ENCODE measurements at places on chromosomes 1 and 21.

DNA sequence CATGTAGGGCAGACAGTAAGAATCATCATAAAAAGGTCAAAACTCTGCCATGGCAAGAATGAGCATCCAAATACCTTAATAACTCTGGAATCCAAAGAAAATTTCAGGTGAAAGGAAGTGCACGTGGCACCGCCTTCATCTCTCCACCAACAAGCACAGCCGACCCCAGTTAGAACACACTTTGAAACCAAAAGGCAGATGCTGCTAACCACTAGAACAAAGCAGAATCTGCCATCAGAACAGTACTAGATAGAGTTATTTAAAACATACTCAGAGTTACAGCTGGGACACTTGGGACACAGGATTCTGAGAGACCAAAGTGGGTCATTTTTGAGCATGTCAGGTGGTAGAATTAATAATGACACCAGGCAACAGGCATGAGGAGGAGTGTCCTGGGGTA lies 106.7 kb upstream of the SOD1 start:
- H3K27ac ChIP-seq, result no peak overlapping the region
- DNase-seq, result no peak
- H3K4me1 ChIP-seq, result peaks cover 32% of the 10 kb centered on the region
- H3K36me3 ChIP-seq, result no peaks in the 10 kb centered on the region
- no peak overlapping the region for H3K4me3 ChIP-seq

DNA sequence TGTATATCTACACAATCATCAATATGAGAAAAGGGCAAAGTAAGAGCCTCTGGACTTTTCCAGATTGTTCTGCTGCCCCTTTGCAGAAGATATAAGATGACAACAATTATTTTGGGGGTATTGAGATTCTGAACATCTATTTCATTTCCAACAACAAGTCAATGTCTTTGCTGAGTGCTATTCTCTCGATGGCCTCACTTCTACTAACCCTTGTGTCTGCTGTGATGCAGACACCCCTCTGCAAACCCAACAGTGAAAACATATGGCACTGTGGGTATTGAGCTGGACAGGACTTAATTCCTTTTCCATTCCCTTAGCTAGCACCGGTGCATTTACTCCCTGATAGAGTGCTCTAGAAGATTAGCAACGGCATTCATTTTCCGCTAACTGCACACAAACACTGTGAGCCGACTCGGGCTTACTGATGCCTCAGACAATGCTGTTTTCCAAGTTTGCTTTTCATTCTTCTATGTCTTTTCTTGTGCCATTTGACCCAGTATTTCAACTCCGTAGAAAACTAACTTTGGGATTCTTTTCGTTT lies 33.4 kb upstream of the SMYD2 start:
- DNase-seq, result no peak
- H3K27ac ChIP-seq, result no peak overlapping the region
- H3K27me3 ChIP-seq, result peaks cover 20% of the 10 kb centered on the region
- H3K36me3 ChIP-seq, result no peaks in the 10 kb centered on the region

DNA sequence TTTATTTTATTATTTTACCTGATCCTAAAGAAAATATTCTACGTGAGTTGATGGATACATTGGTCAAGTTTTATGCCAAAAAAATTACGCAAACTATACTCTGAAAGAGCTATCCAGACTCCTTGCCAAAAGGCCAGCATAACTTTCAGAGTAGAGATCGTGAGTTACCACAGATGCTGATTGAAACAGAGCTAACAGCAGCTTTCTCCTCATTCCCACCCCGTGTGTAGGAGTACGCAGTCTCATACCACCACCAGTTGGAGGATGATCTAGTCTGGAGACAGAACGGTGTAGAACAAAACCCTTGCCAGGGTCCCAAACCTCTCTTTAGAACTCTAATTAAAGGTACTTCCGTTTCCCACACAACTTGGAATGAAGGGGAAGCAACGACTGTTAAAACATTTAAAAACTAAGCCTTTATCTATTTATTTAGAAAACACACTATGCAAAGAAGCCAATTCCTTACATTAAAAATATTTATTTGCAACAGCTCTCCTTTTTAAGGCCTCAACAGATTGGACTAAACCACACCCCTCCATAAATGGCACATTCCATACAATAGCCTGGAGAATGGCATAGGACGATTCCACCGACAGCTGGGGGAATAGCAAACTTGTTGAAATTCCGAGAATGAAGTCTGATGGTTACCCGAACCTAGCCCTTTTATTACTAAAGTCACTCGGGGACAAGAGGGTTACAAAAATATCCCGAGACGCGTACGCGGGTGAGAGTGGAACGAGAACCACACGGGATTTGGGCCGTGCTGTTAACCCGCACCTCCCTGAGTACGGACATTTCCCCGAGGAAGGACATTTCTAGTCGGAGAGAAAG lies 1.4 kb downstream of the NUCKS1 start:
- peak overlapping the region; percentile 92 for H3K27ac ChIP-seq
- DNase-seq, result peak; percentile 74
- peaks cover 1% of the 10 kb centered on the region for H3K27me3 ChIP-seq
- peak overlapping the region; percentile 93 for H3K4me3 ChIP-seq

DNA sequence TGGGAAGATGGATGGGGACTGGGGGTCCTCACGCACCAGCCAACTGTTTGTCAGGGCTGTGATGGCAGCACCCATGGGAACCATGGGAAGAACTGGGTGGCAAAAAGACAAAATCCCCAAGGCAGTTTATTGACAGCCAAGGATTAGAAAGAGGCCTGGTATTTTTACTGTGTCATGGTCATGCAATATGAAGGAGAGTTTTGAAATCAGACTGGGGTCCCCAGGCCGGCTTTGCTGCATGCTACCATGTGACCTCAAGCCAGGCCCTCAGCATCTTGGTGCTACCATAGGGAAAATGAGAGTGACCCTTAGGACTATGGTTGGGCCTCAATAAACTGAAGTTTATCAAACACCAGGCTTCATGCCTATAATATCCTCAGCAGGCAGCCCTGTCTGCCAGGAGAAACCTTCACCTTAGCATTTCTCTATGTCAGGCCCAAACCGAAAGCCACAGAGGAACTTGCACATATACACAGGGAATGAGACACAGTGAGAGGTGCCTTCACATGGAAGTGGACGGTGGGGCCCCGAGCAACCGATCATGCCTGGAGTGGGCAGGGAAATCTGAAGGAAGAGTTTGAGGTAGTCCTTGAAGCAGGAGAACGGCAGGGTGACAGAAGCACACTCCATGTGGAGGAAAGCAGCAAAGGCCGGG lies 203.2 kb downstream of the HIVEP3 start:
- H3K27ac ChIP-seq, result no peak overlapping the region
- no peaks in the 10 kb centered on the region for H3K27me3 ChIP-seq
- H3K36me3 ChIP-seq, result no peaks in the 10 kb centered on the region
- DNase-seq, result no peak

DNA sequence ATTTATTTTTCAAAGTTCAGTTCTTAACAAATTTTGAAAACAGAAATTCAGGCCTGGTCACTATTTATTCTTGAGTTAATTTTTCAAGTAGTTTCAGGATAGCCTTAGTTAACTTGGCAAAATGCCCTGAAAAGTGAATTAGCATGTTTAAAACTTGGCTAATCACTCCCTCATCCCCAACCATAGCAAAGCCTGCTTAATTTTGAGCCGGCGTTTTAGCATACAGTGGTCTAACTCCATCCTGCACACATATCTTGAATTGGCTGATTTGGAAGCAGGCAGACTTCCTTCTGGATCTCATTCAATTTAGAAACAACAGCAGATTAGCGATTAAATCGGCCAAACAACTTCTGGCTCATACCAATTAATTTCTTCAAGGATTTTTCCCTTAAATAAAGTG lies 439.2 kb downstream of the PTBP2 start:
- no peak for DNase-seq
- H3K4me3 ChIP-seq, result no peak overlapping the region

DNA sequence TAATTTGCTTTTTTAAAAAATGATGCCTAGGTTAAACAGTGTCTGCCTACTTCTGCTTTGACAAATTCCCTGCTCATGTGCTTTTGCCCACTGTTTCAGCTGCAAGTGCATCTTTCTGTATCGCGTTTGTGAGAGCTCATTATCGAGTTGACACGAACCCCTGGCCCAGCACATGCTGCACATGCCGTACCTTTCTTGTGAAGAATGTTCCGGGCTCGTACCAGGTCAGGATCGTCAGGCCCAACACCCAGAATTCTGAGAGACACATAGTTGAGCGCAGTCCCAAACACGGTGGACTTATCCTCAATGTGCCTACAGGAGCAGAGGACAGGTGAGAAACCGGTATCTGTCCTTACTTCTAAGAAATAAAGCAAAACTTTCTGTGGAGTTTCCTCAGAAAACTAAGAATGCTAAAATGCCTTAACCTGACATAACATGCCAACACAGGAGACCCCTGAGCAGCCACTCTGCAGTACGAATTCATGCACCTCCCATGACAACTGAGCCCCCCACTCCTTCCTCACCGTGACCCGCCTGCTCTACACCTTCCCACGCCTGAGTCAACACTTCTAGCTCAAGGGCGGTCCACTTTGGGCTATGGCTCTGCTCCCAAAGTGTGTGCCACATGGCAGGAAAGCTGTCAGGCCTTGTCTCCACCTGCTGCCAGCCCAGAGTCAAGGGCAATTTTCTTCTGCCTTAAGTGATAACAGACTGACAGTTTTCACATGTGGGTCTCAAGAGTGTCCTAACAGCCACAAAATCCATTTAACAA lies 6.7 kb downstream of the LSS start:
- H3K27ac ChIP-seq, result no peak overlapping the region
- no peak overlapping the region for H3K4me3 ChIP-seq
- H3K4me1 ChIP-seq, result peaks cover 4% of the 10 kb centered on the region
- no peak for DNase-seq

DNA sequence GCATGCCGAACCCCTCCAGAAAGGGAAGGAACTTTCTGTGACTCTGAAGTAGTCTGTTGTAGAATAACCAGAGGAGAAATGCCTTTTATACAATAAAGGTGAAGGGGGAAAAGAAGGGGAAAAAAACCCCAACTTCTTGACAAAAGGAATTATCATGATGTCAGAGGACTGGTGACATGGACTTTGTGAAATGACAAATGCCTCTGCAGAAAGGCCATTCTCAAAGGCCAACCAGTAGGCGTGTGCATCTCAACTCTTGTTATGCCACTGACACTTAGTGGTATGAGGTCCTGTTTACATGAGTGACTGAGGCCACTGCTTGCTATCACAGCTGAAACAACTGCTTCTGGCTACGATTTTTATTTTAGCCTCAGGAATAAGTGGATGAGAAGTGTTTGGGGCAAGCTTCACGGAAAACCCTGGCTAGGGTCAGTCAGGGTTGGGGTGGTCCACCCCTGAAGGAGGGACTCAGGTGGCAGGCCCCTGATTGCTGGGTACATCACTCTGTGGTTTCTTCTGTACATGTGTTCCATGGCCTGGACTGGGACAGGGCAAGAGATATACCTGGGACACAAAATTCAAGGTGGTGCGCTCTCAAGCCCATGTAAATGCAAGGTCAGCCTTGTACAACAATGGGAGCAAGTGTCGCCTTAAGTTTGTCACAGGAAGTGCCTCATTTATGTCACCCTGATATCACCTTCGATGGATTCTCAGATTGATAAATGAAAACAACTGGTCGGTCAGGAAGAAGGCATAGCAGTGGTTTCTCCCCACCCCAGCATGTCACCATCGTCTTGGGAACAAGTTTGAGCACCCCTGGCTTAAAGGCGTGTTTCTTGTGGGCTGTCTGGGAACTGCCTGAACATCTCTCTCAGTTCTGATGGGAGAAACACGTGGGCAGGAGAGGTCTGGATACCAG lies 12.4 kb downstream of the RUNX1 start:
- peak; percentile 53 for DNase-seq
- peak overlapping the region; percentile 91 for H3K27ac ChIP-seq
- peak overlapping the region; percentile 62 for H3K4me3 ChIP-seq
- H3K27me3 ChIP-seq, result no peaks in the 10 kb centered on the region

- H3K27me3 ChIP-seq, result no peaks in the 10 kb centered on the region
- DNase-seq, result peak; percentile 19
- no peak overlapping the region for H3K4me3 ChIP-seq
- H3K36me3 ChIP-seq, result no peaks in the 10 kb centered on the region
- peaks cover 3% of the 10 kb centered on the region for H3K4me1 ChIP-seq
Observed at GRCh38 chr21:24045775-24046215, 1561.5 kb downstream of the MRPL39 start.

GRCh38 chr21:41366522-41367151 lies 4.8 kb downstream of the MX2 start:
- no peak overlapping the region for H3K27ac ChIP-seq
- no peak overlapping the region for H3K4me3 ChIP-seq
- no peaks in the 10 kb centered on the region for H3K27me3 ChIP-seq
- peak; percentile 38 for DNase-seq

- H3K4me1 ChIP-seq, result peaks cover 4% of the 10 kb centered on the region
- no peak for DNase-seq
- H3K27ac ChIP-seq, result no peak overlapping the region
- peaks cover 5% of the 10 kb centered on the region for H3K36me3 ChIP-seq
- H3K4me3 ChIP-seq, result no peak overlapping the region
Observed at GRCh38 chr1:231359113-231359512, 21.0 kb downstream of the SPRTN start.

DNA sequence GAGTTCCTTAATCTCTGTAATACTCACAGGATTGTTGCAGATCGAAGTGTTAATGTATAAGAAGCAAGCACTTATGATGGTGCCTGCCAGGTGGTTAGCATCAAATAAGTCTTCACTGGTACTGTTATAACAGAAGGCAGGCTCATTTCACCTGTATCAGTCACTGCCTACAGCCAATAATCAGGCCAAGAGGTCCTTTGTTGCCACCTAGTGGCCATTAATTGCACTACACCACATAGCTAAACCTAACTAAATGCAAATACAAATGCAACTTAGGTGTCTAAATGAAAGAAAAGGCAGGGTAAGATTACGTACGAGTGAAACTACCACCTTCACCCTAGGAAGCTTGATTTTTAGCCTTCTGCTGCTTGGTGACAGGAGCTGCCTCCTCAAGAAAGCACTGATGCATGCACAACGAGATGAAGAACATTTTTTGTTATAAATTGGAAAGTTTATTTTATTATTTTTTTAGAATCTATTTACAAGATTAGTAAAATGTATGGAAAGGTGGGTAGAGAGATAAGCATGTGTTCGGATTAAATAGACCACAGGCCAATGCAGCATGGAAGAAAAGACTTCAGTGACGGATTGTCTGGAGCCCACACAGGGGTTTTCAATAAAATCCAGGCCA lies 334.8 kb upstream of the CAMK1G start:
- no peaks in the 10 kb centered on the region for H3K27me3 ChIP-seq
- DNase-seq, result peak; percentile 46
- H3K36me3 ChIP-seq, result no peaks in the 10 kb centered on the region
- H3K27ac ChIP-seq, result no peak overlapping the region

DNA sequence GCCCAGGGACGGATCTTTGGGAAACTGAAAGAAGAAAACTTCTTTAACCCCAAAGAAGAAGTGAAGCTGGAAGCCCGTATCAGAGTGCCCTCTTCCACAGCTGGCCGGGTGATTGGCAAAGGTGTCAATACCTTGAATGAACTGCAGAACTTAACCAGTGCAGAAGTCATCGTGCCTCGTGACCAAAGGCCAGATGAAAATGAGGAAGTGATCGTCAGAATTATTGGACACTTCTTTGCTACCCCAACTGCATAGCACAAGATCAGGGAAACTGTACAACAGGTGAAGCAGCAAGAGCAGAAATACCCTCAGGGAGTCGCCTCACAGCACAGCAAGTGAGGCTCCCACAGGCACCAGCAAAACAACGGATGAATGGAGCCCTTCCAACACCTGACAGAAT lies 114.0 kb downstream of the NBPF12 start:
- H3K4me1 ChIP-seq, result peaks cover 14% of the 10 kb centered on the region
- no peak overlapping the region for H3K4me3 ChIP-seq
- no peak for DNase-seq
- peaks cover 2% of the 10 kb centered on the region for H3K27me3 ChIP-seq

- peak; percentile 20 for DNase-seq
- peaks cover 66% of the 10 kb centered on the region for H3K27me3 ChIP-seq
- peaks cover 1% of the 10 kb centered on the region for H3K36me3 ChIP-seq
- no peak overlapping the region for H3K27ac ChIP-seq
- peaks cover 30% of the 10 kb centered on the region for H3K4me1 ChIP-seq
Observed at GRCh38 chr21:36700971-36701755, 2.2 kb downstream of the SIM2 start.
